ENCODE measurements at places on chromosomes 5 and 9.

- no peak for DNase-seq
Observed at GRCh38 chr9:93240891-93241334, 57.0 kb downstream of the WNK2 start.

DNA sequence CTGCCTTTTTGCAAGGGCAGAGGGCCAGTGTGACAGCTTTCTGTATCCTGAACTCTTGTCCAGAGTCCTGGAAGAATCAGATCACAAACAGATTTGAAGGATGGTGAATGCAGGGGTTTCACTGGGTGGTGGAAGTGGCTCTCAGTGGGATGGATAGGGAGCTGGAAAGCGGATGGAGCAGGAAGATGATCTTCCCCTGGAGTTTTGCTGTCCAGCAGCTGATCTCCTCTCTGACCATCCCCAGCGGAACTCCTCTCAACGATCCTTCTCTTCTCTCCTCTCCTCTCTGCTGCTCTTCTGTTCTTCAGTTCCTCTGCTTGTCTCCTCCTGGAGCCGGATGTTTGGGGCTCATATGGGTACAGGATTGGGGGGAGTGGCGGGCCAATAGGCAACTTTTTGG is 108.3 kb upstream of the HMHB1 start:
- no peak for DNase-seq

DNA sequence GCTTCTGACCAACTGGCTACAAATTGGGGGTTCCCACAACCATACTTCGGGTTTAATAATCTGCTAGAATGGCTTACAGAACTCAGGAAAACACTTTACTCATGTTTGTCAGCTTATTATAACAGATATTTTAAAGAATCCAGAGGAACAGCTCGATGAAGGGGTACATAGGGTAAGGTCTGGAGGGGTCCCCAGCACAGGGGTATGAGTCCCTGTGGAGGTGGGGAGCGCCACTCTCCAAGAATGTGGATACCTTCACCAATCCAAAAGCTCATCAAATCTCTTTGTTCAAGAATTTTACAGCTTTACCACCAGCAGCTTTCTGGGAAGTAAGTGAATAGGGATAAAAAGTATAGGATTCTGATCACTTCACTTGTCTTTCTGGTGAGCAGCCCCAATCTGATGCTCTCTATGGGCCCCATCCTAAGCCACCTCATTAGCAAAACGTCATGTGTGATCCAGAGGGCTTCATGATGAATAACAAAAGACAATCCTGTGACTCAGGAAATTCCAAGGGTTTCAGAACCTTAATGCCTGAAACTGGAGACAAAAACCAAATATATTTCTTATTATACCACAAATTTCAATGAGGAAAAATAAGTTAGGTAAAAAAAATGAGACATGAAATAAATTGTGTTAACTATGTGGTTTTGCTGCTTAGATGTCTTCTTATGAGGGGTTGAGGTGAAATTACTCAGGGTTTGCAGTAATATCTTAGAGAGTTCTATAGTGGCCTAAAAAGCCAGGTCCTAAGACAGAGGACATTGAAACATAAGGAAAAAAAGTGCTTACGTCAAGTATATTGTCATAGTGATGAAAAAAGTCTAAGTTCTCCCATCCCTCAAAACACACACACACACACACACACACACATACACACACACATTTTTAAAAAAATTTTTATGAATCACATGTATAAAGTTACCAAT is 290.5 kb downstream of the ANXA1 start:
- DNase-seq, result no peak

DNA sequence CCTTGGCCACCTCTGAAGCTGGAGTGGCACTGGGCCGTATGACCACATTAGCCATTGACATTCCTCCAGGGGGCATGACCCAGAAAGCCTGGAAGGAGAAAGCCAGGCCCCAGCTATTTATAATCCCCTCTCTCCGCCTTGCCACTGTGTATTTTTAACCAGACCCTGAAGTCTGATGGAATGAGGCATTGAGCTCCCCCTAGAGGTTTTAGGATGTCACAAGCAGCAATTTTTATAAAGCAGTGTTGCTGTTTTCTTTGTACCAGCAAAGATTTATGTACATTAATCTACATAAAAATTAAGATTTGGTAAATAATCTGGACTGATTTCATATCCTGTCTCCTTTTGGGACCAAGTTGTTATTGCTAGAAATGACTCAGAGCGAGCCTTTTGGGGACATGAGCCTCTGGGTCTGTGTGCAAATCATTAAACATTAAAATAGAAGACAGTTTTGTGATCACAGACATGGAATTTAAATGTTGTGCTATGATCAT is 127.1 kb downstream of the TRIO start:
- DNase-seq, result peak; percentile 72

- DNase-seq, result no peak
Observed at GRCh38 chr5:142972064-142972570, 201.9 kb downstream of the ARHGAP26 start.

DNA sequence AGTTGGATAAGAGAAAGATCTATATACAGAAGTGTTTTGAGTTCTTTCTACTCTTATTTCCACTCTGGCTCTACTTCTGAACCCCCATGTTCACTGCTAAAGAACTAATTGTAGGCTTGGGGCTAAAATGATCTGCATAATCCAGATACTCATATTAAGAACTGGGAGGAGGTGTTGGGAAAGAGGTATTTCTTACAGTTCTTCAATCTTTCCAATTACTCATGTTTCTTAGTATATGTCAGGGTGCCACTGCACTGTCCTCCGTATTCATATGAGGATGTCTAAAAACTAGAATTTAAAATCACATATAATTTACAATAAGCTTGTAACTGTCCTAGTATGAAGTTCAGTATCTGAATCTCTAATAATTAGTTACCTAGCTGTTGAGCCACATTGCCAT is 12.7 kb downstream of the NIPBL start:
- no peak for DNase-seq

- peak; percentile 34 for DNase-seq
Observed at GRCh38 chr5:160188141-160189015, 40.9 kb upstream of the FABP6 start.

GRCh38 chr9:115442054-115442453 is 324.1 kb upstream of the TNC start:
- DNase-seq, result no peak

DNA sequence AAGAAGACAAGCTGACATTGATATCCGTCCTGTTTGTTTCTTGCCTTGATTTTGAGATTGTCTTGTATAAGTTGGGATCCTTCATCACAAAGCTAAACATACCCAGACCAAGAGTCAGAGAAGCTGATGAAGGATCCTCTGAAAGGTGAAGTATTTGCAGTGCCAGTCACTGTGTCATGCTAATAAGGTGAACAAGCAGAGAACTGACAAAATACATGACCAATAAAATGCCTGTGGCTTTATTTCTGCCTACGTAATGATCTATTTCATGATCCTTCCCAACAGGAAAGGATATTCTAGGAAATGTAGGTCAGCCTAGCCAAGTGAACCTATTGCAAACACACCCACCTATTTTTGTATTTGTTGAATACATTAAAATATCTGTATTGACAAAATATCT is 351.3 kb upstream of the CDH9 start:
- no peak for DNase-seq

DNA sequence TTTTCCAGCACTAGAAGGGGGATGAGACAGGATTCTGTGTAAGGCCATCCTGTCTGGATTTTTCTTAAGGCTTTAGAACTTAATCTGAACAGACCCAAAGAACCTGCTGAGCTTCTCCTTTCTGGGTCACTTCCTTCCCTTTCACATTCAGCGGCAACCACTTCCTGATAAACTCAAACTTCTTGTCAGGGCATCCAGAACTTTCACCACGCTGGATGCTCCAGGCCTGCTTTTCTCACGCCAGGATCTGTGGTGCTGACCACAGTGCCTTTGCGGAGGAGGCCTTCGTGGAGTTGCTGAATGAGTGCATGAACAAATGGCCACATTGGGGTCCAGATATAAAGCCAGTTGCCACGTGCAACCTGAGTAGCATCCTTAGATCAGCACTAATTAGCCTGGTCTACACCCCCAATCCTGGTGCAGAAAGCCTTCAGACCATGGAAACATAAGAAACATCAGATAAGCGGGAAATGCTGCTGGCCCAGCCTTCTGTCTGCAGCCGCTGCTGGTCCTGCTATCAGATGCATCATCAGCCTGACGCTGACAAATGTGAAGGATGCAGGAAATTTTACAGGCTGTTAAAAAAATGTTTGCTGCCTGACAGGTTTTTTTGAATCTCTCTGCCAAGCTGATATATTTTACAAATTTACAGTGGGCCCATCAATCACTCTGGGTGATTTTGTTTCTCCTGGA is 75.3 kb upstream of the BARHL1 start:
- DNase-seq, result no peak

DNA sequence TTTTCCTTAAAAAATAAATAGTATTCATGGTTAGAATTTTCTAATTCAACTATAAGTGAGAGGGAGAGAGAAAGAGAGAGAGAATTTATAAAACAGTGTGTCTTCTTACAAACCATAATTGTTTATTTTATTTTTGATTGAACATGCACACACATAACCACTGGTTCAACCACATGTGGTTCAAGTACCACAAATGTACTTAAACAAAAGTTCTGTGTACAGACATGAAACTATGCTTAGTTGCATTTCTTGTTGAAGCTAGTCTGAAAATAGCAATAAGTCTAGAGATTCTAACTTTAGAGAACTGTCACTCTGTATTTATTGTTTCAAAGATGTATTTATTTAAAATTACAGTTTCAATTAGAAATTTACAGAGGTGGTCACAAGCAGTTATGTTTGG is 130.6 kb upstream of the PDE4D start:
- no peak for DNase-seq

GRCh38 chr9:92650296-92650695 is 19.6 kb downstream of the IPPK start:
- DNase-seq, result no peak

GRCh38 chr5:29367176-29367833 is 1826.2 kb upstream of the CDH6 start:
- peak; percentile 78 for DNase-seq

DNA sequence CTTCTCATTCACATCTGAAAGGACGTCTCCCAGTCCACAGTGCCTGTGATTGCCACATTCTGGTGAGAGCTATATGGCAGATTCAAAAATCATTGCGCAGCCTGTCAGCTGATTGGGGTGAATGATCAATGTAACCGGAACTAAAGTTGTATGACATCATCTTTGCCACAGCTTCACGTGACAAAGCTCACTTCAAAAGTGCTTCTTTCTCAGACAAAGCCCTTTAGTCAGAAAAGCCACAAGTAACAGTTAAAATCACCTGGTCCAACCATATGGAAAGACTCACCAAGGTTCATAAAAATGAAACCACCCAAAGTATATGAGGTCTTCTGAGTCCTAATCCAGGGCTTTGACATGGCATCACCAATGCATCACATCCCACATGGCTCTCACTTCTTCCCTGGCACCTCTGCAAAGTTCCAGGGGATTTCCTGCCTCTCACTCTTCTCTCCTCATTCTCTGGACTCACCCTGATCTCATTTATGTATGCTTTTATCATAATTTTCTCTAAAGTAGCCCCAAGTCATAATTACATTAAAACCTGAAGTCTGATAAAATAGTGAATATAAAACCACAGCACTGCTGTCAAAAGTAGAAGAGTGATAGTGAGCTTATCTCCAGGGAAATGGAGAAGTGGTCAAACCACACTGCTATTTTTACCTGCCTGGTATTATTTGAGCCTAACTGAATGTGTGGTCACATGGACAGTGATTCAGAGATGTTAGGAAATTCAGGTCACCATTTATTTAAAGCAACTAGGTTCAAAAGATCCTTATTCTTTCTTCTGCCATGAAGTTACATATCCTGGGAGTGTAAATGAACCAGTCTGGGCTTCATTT is 193.1 kb upstream of the PTGER4 start:
- no peak for DNase-seq

GRCh38 chr5:132479111-132479951 is 11.2 kb downstream of the IRF1 start:
- no peak for DNase-seq

- DNase-seq, result peak; percentile 81
Observed at GRCh38 chr9:29213417-29214153, 1640.3 kb upstream of the C9orf72 start.

DNA sequence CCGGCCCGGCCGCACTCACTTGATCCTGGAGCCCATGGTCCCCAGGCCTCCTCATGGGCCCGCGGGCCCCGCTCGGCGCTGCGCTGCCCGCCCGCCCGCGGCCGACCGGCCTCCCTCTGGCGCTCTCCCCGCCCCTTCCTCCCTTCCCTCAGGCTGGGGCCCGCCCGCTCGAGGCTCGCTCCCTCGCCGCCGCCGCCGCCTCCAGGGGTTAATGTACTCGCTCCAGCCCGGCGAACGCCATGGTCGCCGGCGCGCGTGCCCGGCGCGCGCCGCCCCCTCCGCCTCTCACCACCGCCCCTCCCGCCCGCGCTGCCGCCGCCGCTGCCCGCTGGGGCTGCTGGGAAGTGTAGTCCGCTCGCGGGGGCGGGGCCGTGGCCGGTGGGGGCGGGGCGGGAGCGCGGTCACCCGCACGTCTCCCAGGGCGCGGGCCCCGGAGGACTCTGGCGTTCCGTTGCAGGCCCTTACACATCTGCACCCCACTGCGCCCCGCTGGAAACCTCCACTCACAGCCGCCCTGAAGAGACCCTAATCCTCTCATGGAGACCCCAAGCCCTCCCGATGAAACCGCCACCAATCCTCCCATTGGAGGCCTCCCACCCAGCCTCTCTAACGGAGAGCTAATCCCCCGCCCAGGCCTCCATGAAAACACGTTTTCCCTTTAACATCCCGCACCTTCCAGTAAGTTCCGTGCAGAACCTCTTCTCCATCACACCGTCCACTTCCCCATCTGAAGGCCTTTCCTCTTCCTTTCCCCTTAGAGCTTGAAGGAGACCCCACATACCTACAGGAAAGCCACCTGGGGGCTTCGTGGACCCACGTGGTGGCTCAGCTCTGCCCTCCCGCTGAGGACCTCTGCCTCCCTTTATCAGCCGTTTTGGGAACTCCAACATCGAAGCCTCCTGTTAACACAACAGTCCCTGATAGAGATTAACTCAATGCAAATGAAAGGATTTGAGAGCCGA is at the start of gene DENND1A:
TSS of gene DENND1A (minus strand) at position 257 of the 962 bp plus-strand sequence. CDS start at position 36, 221 bp downstream.
- peak; percentile 96 for DNase-seq

GRCh38 chr5:59769041-59769360 is 124.5 kb downstream of the PDE4D start:
- DNase-seq, result no peak

GRCh38 chr5:97141031-97141430 is 1.4 kb downstream of the LIX1 start:
- DNase-seq, result peak; percentile 55

GRCh38 chr9:79325501-79325900 is 246.3 kb upstream of the TLE4 start:
- DNase-seq, result no peak

- DNase-seq, result peak; percentile 64
Observed at GRCh38 chr9:126016579-126017290, 269.6 kb downstream of the PBX3 start.

GRCh38 chr9:116501871-116502270 is 185.2 kb upstream of the TRIM32 start:
- DNase-seq, result no peak

- DNase-seq, result no peak
Observed at GRCh38 chr9:113516840-113517577, 53.5 kb downstream of the RGS3 start.
